Left hindlimb (tissue), 1 donor: ENCODE measurements at places on chromosomes 13 and 19.

DNA sequence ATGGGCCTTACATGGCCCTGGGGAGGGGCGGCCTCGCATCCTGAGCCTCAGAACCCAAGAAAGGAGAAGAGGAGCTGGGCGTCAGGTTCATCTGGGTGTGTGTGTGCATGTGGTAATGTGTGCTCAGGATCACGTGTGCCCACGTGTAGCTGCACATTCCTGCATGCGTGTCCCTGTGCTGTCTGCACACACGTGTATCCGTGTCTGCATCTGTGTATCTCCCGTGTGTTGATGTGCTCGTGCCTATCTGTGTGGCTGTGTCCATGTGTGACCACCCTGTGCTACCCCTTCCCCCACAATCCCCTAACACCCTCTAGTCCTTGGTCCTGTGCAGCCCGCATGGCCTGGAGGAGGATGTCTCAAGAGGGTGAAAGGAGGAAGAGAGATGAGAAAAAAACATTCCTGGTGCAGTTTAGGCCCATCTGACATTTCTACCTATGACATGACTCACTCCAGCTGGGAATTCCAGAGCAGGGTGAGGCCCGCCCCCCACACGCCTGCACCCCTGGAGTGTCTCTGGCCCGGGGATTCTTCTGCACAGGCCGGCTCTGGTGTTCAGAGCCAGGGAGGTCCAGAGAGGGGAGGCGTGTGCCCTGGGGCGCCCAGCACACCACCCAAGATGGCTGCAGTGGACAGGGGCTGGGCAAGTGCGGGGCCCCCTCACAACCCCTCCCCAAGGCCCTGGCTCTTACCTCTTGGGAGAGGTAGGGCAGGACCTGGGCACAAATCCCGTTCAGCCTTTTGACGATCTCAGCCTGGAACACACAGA is 7.1 kb downstream of the TLE5 start:
- DNase-seq, result no peak

DNA sequence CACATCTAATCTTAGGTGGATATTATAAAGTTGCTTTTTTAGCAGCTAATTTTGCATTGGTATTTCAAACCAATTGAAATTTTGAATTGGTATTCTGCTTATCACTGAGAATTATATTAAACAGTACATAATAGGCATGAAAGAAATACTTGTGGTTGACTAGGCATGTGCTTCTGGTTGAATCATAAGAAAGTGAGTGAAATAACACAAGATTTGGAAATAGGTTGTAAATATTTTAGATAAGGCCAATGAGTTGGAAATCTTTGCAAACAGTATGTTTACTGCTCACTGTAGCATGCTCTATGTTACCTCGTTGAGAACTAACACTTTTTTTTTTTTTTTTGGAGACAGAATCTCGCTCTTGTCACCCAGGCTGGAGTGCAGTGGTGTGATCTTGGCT is 66.8 kb upstream of the RFC3 start:
- no peak for DNase-seq

- no peak for DNase-seq
These were observed 188.1 kb downstream of the RFC3 start for GRCh38 chr13:34006011-34006410.

GRCh38 chr19:7214324-7215089 is 79.7 kb downstream of the INSR start:
- no peak for DNase-seq

GRCh38 chr19:50320051-50320450 is 9.1 kb downstream of the KCNC3 start:
- no peak for DNase-seq
